Right ventricle myocardium inferior (tissue), 1 donor: ENCODE measurements at places on chromosomes 6 and 20. TPM values are rescaled to one million over a fixed set of nuclear protein-coding genes. Genes with fewer than 3 reads are reported as not detected.

- no peak for DNase-seq
Observed at GRCh38 chr20:9348747-9349146, 165.6 kb upstream of the LAMP5 start.

Gene B3GAT2
- not detected for total RNA-seq

Gene KCNG1
- total RNA-seq = 0.32 TPM

Gene NKX2-2
- total RNA-seq = not detected

Gene MTFR2
- 0.32 TPM for total RNA-seq

- DNase-seq = no peak
Observed at GRCh38 chr6:56767892-56768531, 125.3 kb upstream of the DST start.

GRCh38 chr6:111938710-111939109, 65.5 kb upstream of the FYN start:
- no peak for DNase-seq

GRCh38 chr6:25007269-25007699, 71.5 kb upstream of the RIPOR2 start:
- DNase-seq = peak; percentile 66

Gene PI16
- total RNA-seq = 15.1 TPM

GRCh38 chr20:38143646-38144554, 21.2 kb downstream of the TGM2 start:
- no peak for DNase-seq

DNA sequence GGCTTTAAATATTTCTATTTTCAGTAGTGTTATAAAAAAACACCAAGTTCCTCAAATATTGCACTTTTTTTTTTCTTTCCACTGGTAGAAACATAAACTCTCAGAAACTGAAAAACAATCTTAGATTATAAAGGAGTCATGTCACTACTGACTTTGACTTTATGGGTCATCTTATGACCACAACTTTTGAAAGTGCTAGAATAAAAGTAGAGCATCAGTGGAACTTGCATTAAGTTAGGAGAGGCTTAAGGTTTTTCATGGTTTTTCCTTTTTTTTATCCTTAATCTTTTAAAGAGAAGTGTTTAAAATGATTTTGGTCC, 56.6 kb upstream of the SUPT3H start:
- no peak for DNase-seq

DNA sequence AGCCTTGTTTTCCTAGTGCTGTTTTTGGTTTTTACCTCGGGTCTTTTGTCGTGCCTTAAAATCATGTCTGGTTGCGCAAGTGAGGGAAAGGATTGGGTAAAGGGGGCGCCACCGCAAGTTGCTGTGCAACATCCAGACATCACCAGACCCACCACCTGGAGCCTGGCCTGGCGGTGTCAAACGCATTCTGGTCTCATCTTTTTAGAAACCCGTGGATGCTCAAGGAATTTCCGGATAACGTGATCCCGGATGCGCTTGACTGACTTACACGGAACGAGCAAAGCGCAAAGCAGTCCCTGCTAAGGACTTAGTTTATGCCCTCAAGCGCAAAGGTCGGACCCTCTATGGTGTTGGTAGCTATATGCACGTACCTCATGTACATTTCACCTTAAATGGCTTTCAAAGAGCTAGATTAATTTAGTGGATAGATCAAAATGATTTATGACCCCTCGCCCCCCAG, 105.2 kb downstream of the OR2B2 start:
- DNase-seq = no peak
